Natural killer cell (primary cell): ENCODE measurements at places on chromosomes 16 and 17. TPM values are rescaled to one million over a fixed set of nuclear protein-coding genes. Genes with fewer than 3 reads are reported as not detected.

The HCRT gene
- not detected for total RNA-seq

The AGRP gene
- not detected for total RNA-seq

The NPIPA2 gene
- total RNA-seq, result 5.6 TPM

The GAST gene
- not detected for total RNA-seq

The SOX15 gene
- total RNA-seq, result 0.27 TPM

The TK2 gene
- 25.8 TPM for total RNA-seq

The KCNJ18 gene
- total RNA-seq, result not detected

The CNTD1 gene
- not detected for total RNA-seq

The TMC7 gene
- not detected for total RNA-seq

The USP43 gene
- 9.3 TPM for total RNA-seq

The SLC47A2 gene
- not detected for total RNA-seq

The ADAD2 gene
- total RNA-seq, result not detected

GRCh38 chr17:80780381-80781198 is 211.1 kb upstream of the CHMP6 start:
- DNase-seq, result no peak

GRCh38 chr17:6755281-6755680 is 565 bp upstream of the XAF1 start:
- DNase-seq, result no peak

DNA sequence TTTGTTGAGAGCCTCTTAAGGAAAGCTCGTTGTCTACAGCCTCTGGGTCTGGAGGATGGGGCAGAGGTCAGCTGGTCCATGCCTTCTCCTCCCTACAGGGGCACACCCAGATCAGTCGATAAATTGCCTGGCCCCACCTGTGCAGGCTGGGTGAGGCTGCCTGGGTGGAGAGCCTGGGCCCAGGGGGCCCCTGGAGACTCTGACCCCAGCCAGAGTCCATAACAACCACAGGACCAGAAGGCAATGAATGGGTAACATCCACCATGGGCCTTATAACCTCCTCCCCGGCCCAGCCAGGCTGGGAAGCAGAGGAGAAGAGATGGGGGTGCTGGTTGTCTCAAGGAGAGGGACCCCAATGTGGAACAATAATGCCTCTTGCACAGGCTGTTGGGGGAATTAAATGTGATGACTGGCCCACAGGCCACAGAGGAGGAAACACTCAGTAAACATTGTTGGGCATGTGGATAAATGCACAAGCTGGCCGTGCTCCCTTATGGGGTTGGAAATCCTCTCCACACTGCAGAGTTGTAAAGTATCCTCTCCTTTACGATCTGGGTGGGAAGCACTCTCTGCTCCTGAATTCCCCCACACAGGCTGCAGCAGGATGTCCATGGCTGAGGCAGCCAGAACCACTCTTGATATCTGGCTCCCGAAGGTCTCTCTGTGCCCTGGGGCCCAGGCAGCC is 56.7 kb upstream of the TOB1 start:
- DNase-seq, result no peak

DNA sequence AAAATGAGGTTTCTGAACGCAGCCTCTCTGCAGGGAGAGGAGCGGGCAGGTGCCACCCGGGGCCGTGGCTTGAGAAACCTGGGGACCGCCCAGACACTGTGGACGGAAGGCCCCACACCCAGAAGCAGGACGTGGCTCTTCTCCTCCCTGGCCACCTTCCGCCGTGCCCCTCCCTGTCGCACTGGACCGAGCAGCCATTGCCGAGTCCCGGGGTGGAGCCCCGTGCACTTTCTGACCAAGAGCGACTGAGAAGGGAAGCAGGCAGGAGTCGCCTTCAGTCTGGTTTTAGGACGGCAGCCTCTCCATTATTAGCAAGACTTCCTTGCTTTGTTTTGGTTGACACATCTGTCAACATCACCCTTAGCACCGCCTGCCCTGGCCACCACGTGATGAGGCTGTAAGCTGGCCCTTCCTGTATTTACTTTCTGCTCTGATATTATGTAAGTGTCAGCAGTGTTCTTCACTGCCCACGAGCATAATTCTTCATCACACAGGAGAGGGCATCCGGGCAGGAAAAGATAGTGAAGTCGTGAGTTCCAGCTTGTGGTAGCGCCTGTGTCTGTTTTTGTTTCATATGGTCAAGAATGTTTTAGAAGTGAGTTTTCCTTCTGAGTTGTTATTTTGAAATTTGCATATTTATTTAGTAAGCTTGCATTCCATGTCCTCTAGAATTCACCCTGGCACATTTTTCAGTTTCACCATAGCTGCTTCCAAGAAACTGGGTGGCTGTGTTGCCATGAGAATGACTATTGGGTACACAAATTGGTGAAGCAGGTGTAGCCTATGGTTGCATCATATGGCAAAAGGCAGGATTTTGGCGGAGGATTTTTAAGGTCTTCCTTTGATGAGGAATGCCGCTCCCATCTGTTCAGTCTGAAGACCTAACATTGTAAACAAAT is 1.0 kb downstream of the HERPUD1 start:
- peak; percentile 48 for DNase-seq

DNA sequence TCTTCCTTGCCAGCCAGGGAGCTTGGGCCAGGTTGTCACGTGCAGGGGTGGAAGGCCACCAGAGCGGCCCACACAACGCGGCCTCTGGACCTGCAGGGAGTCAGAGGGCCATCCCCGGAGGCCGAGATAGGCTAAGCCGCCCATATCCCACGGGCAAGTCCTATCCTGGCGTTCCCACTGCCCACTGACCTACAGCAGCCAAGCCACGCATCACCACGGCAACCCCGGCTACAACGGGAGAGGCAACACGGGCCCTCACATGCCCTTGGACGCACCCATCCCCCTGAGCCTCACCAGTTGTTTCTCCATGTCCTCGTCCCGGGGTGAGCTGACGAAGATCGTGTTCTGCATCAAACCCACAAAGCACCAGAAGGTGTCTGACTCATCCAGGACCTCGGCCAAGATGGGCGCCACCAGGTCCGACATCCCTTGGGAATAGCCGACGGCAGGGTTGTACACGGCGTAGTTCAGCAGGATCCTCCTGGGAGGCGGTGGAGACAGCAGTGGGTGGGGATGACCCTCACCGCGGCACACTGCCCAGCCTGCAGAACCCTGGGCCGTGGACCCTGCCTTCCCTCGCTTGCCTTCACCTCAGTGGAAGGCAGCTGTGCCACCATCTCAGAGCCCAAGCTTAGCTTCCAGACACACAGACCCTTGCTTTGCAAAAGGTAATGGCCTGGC is 88.2 kb downstream of the TBC1D16 start:
- DNase-seq, result no peak

DNA sequence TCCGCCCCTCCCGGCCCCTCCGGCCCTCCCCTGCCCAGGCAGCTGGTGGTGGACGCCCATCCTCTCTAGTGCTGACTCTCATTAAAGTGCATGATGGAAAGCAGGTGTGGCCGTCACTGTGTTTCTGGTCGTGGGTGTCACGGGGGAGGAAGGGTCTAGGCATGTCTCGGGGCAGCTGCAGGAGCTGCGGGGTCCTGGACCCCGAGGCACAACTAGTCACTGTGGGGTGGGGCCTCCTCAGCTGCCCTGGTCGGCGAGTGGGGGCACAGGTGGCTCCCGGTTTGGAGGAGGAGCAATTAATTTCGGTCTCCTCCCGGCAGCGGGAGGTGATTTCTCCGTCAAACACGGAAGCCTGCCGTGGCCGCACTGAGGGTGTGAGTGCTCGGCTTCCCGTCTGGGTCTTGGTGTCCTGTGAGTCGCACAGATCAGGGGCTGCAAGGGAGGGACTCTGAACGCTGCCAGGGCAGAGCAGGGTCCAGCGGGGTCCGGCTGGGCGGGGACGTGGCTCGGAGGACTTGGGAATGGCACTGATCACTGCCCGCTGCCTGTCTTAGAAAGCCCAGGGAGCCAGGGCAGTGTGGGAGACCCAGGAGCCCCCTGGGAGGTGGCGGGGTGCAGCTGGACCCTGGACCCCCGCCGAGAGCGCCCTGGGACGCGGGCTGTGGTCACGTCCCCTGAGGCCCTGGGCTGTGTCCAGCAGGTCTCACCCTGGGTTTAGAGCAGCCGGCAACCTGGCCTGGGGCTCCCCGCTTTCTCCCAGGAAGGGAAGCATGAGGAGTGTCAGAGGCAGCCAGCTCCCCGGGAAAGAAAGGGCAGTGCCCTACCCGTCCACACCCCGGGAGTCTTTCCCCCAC is 3.3 kb downstream of the TPSD1 start:
- no peak for DNase-seq

GRCh38 chr17:34502426-34502825 is 77.0 kb upstream of the TMEM132E start:
- DNase-seq, result no peak

DNA sequence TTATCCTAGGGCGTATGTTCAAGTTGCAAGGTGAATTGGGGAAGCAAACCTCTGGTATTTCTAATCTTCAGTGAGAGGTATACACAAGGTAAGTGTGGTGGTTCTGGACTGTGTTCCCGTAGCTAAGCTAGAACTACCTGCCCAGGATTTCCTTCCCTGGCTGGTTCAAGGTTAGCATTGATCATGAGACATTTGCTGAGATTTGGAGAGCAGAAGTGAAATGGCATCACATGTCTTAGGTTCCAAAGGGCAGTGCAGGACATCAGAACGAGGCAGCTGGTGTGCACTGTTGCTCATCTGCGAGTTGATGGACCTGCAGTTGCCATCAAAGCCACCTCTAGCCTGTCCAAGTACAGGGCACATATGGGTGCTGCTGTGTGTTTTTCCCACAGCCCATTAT is 95.2 kb downstream of the EMP2 start:
- DNase-seq, result no peak

- DNase-seq, result no peak
Measured at GRCh38 chr17:36203335-36203734, 6.8 kb upstream of the CCL3L1 start.

GRCh38 chr17:68542698-68543463 is 30.7 kb downstream of the PRKAR1A start:
- no peak for DNase-seq

DNA sequence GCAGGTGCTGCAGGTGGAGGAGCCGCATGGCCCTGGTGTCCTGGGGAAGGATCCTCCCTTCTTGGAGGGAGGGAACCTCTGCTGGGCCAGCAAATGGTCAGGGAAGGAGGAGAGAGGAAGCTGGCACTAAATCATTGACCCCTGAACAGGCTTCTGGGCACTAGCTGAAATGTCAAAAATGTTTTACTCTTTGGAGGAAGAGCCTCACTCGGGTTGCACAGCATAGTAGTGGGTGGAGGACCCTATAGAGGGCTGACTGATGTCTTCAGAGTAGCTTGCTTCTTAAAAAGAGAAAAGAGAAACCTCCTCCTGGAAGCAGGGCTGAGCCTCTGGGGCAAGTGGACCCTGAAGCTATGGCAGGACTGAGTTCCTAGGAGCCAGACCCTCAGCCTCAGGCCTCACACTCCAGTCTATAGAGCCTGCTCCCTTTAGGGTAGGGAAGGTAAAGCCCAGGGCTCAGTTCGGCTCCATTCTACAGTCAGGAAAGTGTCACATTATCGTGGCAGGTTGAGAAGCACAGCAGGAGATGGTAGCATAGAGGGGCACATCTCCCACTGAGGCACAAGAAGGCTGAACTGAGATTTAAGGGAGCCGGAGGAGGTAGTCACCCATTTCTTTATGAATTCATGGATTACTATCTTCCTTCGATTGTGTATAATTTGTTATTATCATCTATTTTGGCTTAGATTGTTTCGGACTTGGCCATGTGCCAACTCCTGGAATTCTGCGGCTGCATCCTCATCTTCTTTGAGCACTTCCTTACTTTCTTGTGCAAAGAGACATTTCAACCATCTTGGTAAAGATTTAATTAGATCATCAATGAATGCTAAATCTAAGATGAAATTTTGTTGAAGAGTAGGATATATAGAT is 7.3 kb upstream of the CUEDC1 start:
- DNase-seq, result no peak

DNA sequence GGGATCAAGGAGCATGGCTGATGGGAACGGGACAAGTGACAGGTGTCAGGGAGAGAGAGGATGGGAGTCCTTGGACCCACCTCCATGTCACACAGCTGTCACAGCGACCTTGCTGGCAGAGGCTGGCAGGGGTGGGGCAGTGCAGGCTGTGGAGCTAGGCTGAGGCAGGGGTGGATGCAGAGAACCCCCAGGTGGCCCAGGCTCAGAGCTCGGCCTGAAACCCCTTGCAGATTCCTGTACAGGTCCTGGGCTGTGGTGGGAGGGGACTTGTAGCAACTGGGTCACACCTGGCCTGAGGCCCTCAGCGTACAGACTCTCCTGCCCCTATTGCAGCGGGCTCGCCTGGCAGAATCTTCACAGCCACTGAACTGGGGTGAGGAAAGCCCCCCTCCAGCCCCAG is 174.1 kb downstream of the NTN1 start:
- DNase-seq, result no peak

DNA sequence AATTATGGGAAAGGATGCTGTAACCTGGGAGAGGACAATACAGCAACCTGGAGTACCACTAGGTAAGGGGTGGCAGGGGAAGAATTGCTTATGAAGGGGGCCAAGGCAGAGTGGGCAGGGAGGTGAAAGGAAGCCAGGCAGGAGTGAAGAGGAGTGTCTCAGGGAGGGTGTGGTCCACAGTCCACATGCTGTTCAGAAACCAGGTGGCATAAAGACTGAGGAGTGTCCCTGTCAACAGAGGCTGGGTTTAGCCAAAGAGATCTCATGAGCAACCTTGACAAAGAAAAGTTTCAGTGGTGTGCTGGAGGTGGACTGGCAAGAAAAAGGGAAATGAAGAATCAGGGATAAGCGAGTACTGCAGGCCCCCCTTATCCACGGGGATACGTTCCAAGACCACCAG is 88.4 kb downstream of the SPACA3 start:
- DNase-seq, result no peak

DNA sequence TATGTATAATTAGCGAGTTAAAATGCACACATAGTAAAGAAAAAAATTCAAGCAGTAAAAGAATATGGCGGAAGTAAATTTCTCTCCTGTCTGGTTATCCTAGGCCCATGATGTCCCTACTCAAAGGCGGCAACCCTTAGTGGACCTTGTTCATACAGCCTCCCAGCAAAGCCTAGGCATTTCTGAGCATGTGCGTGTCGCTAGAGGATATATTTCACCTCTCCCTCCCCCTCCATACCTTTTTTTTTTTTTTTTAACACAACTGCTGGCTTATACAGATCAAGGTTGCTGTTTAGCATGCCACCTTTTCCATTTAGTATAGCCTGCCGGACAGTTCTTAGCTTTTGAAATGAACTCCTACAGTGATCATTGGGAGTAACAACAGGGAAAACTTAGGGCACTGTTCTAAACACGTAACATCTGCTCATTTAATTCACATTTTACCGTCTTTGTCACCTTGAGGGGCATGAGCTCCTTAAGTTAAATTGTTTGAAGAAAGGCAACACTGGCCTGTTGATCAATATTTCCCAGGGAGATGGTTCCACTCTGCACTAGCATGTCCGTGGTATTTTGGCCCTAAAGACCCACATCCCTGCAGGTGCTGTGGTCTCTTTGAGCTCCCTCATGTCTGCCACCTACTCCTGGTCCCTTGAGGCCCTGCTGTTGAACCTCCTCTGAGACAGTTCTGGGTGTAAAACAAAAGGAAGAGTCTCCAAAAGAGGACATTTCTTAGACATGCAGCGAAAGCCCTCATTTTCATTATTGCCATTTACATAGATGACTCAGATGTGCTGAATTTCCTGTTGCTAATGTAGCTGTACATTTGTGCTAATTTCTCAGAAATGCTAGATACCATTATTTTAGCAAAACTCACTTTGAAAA is 4.1 kb upstream of the TNFRSF13B start:
- no peak for DNase-seq
